ENCODE measurements at places on chromosomes 3 and 15.

GRCh38 chr15:43789409-43789808, 2.7 kb upstream of the SERF2 start:
- DNase-seq = no peak

GRCh38 chr3:34382859-34383258, 584.4 kb downstream of the PDCD6IP start:
- DNase-seq = no peak

DNA sequence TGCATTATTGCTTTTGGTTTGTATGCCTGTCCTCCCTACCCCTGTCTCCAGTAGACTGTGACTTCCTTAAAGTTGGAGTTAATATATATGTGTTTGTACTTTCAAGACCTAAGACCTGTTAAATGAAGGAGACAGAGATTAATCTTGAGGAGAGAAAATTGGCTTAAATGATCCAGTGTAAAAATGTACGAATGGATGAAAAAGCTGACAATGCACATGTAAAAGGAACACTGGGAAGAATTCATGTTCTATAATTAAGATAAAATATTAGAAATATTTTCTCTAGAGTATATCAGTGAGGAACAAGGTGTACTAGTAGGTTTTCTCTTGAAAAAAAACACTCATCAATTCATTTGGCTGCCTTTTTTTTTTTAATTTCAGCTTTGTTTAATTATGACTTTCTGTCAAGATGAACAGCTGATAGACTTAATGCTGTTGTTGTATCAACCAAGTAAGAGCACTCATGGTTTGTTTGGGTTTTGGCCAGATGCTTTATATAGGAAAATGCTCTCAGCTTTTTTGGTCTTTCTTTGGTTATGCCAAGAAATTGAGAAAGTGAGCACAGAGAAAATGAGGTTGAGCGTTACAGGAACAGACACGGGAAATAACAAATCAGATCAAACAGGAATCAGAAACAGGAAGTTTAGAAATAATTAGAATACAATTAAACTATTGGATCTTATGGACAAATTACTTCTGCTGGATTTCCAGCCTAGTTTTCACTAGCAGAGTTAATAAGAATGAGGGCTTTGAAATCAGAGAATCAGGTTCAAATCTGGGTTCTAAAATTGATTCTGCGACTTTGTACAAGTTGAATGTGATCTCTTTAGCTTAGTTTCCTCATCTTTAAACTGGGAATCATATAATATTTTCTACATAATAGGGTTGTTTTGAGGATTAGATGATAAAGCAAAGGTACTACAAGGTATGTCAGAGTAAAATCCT, 38.3 kb upstream of the AADAC start:
- DNase-seq = no peak

DNA sequence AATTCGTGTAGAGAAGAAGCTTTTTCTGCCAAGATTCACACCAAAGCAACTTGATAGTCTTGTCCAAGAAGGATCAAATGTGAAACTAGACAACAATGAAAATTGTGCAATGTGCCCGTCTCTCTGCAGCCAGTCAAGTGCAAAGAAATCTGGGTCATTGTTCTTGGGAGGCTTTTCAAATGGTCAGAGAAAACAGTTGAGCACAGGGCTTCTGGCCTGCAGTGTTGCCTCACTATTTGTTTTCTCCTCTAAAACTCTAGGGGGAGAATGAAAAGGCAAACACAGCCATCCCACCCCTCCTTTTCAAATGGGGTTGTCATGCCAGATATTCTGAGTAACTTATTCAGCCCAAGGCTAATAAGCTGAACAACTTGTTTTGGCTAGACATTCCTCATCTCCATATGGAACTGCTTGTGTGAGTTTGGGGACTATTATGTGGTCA, 417.6 kb upstream of the CDIN1 start:
- DNase-seq = no peak

- DNase-seq = no peak
Measured at GRCh38 chr3:128289534-128289933, 136.3 kb downstream of the EEFSEC start.

GRCh38 chr3:51955893-51956770, 951 bp downstream of the GPR62 start:
- DNase-seq = no peak

DNA sequence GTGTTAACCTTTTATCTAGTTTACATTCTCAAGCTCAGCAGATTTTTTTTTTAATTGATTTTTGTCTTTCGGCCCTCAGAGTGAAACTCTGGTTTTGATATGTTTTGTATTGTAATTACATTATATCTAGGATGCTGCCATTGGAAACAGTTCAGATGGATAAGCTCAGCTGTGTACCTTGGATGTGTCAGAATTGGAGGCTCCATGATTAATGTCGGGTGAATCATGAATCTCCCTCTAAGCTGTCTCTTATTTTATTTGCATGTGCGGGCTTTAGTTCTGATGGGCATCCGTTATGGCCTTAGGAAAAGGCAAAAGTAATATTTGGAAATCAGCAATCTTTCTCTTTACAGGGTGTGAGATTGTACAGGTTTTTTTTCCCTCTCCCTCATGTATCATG, 4.2 kb downstream of the PTPRG start:
- DNase-seq = no peak

DNA sequence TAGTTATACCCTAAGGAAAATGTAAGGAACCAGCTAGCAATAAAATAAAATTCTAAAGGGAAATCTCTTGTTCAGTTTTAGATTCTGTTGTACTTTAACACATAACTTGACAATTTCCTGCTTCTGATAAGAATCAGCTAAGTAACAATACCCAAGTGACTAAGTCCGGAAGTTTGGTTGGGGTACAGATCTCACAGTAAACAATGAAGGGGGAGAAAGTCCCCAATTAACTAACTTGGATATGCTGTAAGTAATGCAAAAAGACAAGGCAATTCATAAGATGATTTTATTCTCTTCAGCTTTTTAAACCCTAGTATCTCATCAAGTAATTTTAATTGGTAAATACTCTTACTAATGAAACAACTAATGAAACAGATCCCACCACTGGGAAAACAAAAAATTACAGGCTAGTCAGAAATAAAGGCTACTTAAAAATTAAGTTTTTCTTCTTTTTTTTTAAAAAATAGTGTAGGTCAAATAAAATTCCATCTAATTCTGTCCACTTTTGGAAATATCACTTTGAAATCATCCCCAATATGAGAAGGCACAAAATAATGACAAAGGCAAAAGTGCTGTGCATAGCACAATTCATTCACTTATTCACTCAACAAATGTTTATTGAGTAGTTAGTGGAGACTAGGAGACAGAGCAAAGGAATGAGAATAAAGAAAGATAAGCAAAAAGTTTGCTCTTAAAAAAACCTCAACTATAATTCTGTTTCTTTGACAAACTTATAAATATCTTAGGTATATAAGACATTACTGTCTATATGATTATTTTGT, 37.8 kb upstream of the IL20RB start:
- no peak for DNase-seq

DNA sequence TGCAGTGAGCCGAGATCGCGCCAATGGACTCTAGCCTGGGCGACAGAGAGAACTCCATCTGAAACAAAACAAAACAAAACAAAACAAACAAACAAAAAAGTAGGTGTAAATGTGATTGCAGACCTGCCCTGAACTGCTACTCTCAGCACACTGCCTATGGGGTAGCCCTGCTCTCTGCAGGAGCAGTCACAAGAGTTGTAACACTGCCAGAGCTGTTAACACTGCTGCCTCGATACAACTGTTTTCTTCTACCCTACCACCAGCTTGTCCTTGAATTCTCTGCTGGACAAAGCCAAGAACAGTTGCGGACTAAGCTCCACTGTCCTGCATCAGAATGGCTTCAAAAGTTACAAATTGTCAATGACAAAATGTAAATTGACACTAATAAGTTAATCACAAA, 89.3 kb downstream of the ALCAM start:
- DNase-seq = no peak

GRCh38 chr15:38882221-38882620, 317.6 kb upstream of the RASGRP1 start:
- DNase-seq = no peak

- no peak for DNase-seq
Measured at GRCh38 chr3:127203024-127203423, 10.1 kb downstream of the PRR23E start.

DNA sequence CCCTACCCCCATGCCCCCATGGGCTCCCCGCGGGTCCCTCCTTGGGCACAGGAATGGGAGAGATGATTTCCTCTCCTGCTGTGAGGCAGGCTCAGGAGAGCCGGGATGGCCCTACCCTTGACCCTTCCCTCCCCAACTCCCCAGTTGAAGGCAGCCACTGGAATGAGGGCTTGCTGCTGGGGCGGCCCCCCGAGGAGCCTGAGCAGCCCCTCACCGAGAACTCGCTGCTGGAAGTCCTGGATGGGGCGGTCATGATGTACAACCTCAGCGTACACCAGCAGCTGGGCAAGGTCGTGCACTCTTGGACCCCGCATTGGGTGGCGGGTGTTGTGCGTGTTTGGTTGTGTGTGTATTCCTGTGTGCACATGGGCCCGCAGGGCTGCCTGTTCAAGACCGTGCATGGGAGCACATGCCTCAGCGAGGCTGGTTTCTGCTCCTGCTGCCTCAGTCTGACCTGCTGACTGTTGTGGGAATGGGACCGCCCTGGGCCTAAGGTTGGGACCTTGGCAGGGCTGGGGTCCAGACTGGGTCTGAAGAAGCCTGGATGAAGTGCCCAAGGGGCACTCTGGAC, 14.0 kb downstream of the AMIGO3 start:
- DNase-seq = no peak

DNA sequence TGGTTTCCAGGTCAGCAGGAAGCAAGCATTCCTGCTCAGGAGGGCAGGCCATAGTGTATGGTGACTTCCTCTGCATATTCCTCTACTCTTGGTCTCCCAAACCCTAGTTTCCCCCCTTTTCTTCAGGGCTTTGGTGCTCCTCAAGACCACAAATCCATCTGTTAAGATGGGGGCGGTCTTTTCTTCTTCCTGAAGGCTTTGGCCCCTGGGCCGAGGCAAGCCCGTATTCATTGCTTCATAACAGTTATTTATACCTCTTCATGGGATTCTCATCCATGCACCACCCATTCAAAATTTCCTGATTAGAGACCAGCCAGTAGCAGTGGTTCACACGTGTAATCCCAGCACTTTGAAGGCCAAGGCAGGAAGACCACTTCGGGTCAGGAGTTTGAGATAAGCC, 62.1 kb upstream of the IL12A start:
- no peak for DNase-seq

DNA sequence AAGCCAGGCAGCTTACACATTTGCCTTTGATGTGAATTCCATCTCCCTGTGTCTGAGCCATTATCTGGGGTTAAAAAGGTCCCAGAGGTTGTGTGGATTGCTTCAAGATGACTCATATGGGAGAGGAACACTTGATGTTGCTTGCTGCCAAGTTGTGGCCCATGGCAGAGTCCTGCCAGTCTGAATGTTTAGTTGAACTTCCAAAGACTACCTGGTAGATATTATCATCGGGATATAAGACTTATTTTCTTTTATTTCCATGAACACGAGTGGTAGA, 85.6 kb downstream of the TJP1 start:
- no peak for DNase-seq

DNA sequence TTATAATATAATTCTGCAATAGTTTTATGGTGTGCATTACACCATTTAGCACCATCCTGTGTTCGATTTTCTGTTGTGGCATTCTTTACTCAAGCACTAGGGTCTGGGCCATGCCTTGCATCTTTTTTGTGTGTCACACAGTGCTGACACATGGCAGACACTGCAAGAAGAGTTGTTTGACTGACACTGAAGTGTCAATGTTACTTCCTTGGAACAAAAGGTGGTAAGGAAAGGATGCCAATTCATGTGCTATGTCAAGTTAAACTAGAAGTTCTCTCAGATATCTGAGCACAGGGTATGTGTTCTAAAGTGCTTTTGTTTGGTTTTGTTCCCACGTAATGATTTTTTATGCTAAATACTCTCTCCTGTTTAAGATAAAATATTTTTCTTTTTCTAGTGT, 102.5 kb upstream of the UNC13C start:
- no peak for DNase-seq

GRCh38 chr3:55826731-55827496, 339.8 kb upstream of the WNT5A start:
- no peak for DNase-seq

- DNase-seq = no peak
Measured at GRCh38 chr3:67044295-67044694, 46.2 kb downstream of the KBTBD8 start.

- DNase-seq = no peak
Measured at GRCh38 chr15:101558221-101558941, 68.9 kb upstream of the PCSK6 start.

- no peak for DNase-seq
Measured at GRCh38 chr3:15923640-15924405, 126.0 kb upstream of the ANKRD28 start.

- no peak for DNase-seq
Measured at GRCh38 chr3:194046995-194047645, 88.8 kb upstream of the HES1 start.

GRCh38 chr15:77019521-77020331, 24.8 kb downstream of the PSTPIP1 start:
- no peak for DNase-seq

GRCh38 chr3:158649791-158650190, 5.5 kb downstream of the GFM1 start:
- no peak for DNase-seq

DNA sequence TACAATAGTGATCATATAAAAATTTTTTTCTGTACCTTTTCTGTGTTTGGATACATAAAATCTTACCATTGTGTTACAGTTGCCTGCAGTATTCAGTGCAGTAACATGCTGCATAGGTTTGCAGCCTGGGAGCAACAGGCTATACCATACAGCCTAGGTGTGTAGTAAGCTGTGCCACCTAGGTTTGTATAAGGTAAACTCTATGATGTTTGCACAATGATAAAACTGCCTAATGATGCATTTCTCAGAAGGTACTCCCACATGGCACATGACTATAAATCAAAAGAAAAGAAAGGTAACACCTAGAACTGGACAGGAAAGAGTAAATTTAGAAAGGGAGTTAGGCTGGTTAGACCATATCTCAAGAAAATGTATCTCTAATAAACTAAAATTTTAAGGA, 293.5 kb downstream of the ULK4 start:
- no peak for DNase-seq

DNA sequence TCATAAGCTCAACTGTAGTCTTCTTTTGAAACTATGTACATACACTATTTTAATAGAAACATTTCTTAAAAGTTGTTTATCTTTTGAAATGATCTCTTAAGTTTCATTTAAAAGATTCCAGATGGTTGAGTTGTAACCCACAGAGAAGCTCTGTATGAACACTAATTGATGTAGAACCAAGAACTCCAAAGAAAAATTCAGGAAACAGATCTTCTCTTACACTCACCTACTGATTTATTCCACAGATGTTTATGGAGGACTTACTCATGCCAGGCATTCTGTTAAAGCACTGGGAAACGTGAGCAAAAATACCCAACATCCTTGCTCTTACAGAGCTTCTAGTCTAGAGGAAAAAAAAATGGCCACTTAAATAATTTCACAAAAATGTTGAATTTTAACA, 551.1 kb downstream of the NAALADL2 start:
- no peak for DNase-seq

- DNase-seq = no peak
Measured at GRCh38 chr3:180973543-180973942, 16.0 kb downstream of the DNAJC19 start.

DNA sequence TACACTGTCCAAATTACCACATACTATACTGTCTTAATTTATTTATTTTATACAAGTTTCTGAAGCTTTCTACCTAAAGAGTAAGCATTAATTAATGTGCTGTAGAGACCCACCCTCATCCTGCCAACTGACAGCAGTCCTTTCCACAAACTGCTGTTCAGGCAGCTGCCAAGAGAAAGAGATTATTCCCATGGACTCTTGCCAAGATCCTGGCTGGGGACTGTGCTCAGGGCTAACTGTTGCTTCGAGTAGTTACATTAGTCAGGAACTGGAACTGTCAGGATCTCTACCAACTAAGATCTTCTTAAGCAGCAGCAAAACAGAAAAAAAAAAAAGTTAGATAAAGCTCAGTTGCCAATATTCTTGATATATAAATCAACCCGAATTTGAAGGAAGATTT, 398.8 kb downstream of the MECOM start:
- no peak for DNase-seq

Data from esophagus squamous epithelium (tissue), 5 donors.